ENCODE measurements at places on chromosomes 1 and 21.

GRCh38 chr1:116711263-116711840 lies 42.9 kb upstream of the CD2 start:
- no peak for DNase-seq

GRCh38 chr1:181453541-181454201 lies 29.6 kb upstream of the CACNA1E start:
- no peak for DNase-seq

GRCh38 chr21:25939396-25939761 lies 204.6 kb downstream of the GABPA start:
- no peak for DNase-seq

GRCh38 chr1:117661027-117661426 lies 55.2 kb downstream of the TENT5C start:
- no peak for DNase-seq

DNA sequence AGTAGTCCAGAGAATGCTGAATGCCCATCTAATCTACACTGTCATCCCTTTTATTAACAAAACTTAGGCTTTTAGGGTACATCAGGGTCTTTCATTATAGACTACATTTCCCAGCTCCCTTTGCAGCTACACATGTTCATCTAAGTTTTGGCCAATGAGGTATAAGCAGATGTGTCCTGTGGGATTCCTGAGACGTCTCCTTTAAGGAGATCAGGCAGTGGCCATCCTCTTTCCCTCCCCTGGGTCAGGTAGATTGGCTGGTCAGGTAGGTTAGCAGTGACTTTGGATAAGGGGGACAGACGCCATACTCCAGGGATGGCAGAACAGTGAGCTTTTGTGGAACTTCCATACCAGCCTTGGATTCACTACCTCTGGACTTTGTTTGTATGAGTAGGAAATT lies 188.3 kb downstream of the FGGY start:
- DNase-seq: no peak

GRCh38 chr21:40166291-40166843 lies 299.1 kb downstream of the PCP4 start:
- DNase-seq: no peak

DNA sequence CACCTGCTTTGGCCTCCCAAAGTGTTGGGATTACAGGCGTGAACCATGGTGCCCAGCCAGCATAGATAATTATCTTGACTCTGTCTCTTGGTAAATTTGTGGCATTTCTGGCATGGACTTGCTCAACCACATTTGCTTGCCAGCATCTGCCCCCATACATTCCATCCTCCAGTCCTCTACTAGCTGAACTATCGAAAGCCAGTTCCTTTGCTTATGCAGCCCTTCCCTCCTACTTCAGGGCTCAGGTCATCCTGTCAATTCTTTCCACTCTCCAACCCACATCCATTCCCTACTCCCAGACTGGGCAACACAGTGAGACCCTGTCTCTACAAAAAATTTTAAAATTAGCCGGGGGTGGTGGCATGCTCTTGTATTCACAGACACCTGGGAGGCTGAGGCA lies 13.0 kb upstream of the UQCRHL start:
- DNase-seq: no peak

GRCh38 chr1:156833603-156834002 lies 17.0 kb upstream of the SH2D2A start:
- DNase-seq: no peak

- DNase-seq: no peak
Observed at GRCh38 chr1:186059311-186059710, 315.7 kb downstream of the TPR start.

DNA sequence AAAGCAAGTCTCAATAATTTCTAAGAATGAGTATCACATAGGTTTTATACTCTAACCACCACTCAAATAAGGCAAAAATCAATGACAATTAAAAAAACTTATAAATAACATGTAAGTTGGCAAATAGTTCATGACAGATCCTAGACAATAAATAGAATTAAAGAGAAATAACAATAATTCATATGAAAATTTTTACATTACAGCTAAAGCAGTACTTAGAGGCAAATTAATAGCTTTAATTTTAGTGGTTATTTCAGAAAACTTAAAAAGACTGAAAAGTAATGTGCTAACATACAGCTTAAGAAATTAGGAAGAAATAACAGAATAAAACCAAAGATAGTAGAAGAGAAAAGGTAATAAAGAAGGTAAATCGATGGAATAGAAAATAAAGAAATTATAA lies 179.9 kb upstream of the SPAG17 start:
- DNase-seq: no peak
